Cortex of kidney (tissue), 1 donor: ENCODE measurements at places on chromosomes 12 and 14.

GRCh38 chr12:94717656-94718055 is 67.3 kb upstream of the TMCC3 start:
- DNase-seq = no peak

GRCh38 chr12:40331886-40332285 is 107.1 kb downstream of the LRRK2 start:
- no peak for DNase-seq

GRCh38 chr12:94532490-94533422 is 73.1 kb upstream of the CEP83 start:
- no peak for DNase-seq

DNA sequence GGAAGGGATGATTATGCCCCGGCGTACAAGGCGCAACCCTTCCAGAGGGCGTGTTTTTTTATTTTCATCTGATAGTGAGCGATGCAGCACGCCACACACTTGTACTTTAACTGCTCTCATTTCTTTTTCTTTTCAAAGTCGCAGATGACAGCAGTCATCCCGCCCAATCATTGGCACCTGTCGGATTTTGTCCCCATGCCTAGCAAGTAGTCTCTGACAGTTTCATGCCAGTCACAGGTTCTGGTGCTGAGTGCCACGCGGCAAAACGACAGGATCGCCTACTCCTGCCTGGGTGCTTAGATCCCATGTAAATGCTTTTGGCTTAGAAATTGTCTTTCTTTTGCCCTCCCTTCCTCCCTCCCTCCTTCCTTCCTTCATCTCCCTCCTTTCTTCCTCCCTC is 117.7 kb downstream of the GLT1D1 start:
- no peak for DNase-seq

DNA sequence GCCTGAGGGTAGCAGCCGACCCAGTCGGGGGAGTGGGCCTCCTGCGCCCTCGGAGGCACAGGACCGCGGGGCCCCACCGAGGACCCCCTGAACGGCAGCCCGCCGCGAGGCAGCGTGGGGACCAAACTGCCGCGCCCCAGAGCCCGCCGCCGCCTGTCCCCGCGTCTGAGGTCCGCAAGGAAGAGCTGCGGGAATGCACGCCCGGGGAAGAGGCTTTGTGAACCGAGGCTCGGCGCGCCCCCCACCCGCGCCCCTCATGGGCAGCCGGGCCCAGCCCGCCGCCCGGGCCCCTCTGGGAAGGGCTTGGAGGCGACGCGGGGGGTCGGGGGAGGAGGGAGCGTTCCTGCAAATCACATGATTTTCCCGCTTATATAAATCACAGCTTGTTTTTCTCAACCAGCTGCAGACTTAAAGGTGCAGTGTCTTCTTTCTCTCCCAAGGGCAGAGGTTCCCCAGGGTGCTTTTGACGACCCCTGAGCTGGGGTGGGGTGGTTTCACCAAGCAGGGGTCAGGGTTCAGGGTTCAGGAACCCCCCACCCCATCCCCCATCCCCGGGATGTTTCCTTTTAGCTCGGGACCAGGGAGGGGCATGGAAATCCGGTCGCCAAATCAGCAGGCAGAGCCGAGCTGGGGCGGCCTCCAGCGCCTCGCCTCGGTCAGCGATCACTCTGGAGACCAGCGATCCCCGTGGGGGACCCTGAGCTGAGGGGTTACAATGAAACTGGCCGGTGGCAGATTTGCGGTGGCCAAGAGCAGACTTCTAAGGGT is 44.7 kb upstream of the ATP23 start:
- DNase-seq = no peak

- DNase-seq = no peak
These were observed 61.6 kb downstream of the PLEKHG3 start for GRCh38 chr14:64765740-64766302.

DNA sequence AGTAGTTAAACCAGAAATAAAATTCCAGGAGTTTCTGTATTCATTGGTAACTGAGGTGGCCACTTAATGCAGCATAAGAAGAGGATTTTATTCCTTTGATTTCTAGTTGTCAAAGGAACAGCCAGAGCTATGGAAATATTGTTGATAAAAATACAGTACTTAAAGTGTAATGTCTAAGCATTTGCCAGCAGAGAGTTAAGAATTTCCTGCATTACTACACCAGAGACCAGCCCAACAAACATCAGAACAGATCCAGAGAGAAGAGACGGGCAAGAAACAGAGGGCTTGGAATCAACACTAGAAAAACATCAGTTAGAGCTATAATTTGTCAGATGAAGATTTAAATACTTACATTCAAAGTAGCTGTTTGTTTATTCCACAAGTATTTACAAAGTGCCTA is 77.9 kb downstream of the ST8SIA1 start:
- no peak for DNase-seq

- DNase-seq = no peak
These were observed 41.9 kb upstream of the BDKRB2 start for GRCh38 chr14:96162741-96163140.

GRCh38 chr14:81855007-81855406 is 321.4 kb upstream of the SEL1L start:
- DNase-seq = no peak
